ENCODE measurements at places on chromosomes 6 and 20. TPM values are rescaled to one million over a fixed set of nuclear protein-coding genes. Genes with fewer than 3 reads are reported as not detected.
A peak's percentile ranks its signal among the peaks of the same experiment; 100 is the strongest.

The ARFGEF3 gene
- 23.8 TPM for total RNA-seq

The CDH26 gene
- total RNA-seq, result 0.27 TPM

The OPRM1 gene
- total RNA-seq, result not detected

The RAD21L1 gene
- not detected for total RNA-seq

The BTN3A1 gene
- 24.1 TPM for total RNA-seq

The CCN2 gene
- total RNA-seq, result 115 TPM

The KHDC1L gene
- total RNA-seq, result not detected

The LHFPL5 gene
- total RNA-seq, result not detected

The BMP7 gene
- total RNA-seq, result 1.3 TPM

The LY86 gene
- total RNA-seq, result 0.91 TPM

DNA sequence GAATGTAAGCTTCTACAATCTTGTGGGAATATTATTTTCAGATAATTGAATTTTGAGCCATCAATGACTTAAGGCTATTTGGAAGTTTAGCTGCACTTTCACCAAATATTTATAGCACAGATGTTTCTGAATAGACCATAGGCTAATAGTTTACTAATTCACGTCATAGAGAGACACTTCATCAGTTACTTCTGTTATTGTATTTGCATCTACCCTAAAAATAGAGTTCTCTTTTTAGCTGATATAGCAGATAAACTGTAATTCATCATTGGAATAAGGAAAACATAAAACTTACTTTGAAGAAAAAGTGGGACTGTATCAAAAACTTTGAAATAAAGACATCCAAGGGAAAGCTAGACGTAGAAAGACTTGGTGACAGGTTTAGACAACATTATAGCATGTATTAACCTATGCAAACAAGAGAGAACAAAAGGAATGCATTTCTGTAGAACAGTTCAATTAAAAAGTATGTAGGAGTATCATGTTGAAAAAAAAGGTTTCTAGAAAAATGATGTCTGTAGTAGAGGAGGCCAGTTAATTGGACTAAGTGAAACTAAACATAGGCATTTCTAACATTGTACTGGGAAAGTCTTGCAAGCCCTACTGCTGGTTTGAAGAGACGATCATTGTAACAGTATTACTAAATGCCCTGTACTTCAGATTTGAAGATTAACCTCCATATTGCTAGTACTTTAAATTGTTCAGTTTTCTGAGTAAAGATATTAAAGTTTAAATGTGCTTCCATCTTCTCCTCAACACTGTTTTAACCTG, 123.3 kb downstream of the ZFAND3 start:
- no peak overlapping the region for H3K4me3 ChIP-seq
- no peaks in the 10 kb centered on the region for H3K27me3 ChIP-seq
- H3K36me3 ChIP-seq, result no peaks in the 10 kb centered on the region
- no peaks in the 10 kb centered on the region for H3K4me1 ChIP-seq
- no peak for DNase-seq

GRCh38 chr6:52130440-52130839, 43.0 kb upstream of the PKHD1 start:
- H3K36me3 ChIP-seq, result no peaks in the 10 kb centered on the region
- no peak for DNase-seq
- no peak overlapping the region for H3K27ac ChIP-seq

- H3K36me3 ChIP-seq, result no peaks in the 10 kb centered on the region
- H3K27me3 ChIP-seq, result no peaks in the 10 kb centered on the region
- peak within 1 kb of the TSS; percentile 54 for H3K4me3 ChIP-seq
- peak; percentile 74 for DNase-seq
- H3K27ac ChIP-seq, result peak within 1 kb of the TSS; percentile 80
Observed at GRCh38 chr6:41780551-41781365, at the start of gene PRICKLE4. Gene PRICKLE4, plus strand, starts transcription at chr6:41780782. Its CDS starts 2,692 bp downstream, at chr6:41783474.

- no peaks in the 10 kb centered on the region for H3K4me1 ChIP-seq
- no peak overlapping the region for H3K27ac ChIP-seq
- no peak for DNase-seq
- H3K27me3 ChIP-seq, result no peaks in the 10 kb centered on the region
- no peaks in the 10 kb centered on the region for H3K36me3 ChIP-seq
- no peak overlapping the region for H3K4me3 ChIP-seq
Observed at GRCh38 chr6:158487495-158487894, 72.4 kb upstream of the TMEM181 start.

GRCh38 chr6:67045076-67045475, 1338.0 kb upstream of the EYS start:
- no peak overlapping the region for H3K4me3 ChIP-seq
- H3K4me1 ChIP-seq, result no peaks in the 10 kb centered on the region
- no peak for DNase-seq
- no peak overlapping the region for H3K27ac ChIP-seq

- H3K4me3 ChIP-seq, result no peak overlapping the region
- no peaks in the 10 kb centered on the region for H3K36me3 ChIP-seq
- peaks cover 7% of the 10 kb centered on the region for H3K4me1 ChIP-seq
- DNase-seq, result peak; percentile 5
- H3K27ac ChIP-seq, result no peak overlapping the region
Observed at GRCh38 chr20:50743087-50743486, 11.7 kb downstream of the PARD6B start.

DNA sequence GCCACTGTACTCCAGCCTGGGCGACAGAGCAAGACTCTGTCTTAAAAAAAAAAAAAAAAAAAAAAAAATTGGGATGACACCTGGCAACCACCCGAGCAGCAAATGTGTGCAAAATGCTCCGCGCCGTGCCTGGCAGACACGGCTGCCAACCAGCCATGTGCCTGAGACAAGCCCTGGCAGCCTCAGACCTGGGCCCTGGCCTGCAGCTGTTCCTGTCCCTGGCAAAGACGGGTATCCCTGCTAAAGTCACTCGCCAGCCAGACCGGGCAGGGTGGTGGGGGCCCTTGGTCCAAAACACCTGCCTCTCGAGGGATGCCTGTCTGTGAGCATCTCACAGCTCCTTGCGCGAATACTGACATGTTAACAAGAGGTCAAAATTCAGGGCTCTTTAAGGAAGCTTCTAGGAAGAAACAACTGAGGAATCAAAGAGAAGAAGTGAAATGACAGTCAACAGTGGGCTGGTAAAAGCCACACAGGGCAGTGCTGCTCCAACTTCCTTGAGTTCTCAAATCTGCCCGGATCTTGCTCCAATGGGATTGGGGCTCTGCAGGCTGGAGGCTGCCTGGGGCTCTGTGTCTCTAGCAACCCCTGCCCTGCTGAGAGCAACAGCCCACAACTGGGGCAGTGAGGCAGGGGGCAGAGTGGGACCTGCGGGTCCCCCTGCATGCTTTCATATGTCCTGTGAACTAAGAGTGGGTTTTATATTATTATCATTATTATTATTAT, 53.4 kb downstream of the SYTL3 start:
- no peaks in the 10 kb centered on the region for H3K36me3 ChIP-seq
- no peak for DNase-seq
- peaks cover 8% of the 10 kb centered on the region for H3K4me1 ChIP-seq
- no peak overlapping the region for H3K4me3 ChIP-seq
- H3K27ac ChIP-seq, result peak overlapping the region; percentile 47

- DNase-seq, result no peak
- no peaks in the 10 kb centered on the region for H3K36me3 ChIP-seq
- no peaks in the 10 kb centered on the region for H3K27me3 ChIP-seq
- H3K4me1 ChIP-seq, result no peaks in the 10 kb centered on the region
- H3K27ac ChIP-seq, result no peak overlapping the region
- no peak overlapping the region for H3K4me3 ChIP-seq
Observed at GRCh38 chr6:148226284-148226683, 116.4 kb upstream of the SASH1 start.

GRCh38 chr6:38638941-38639497, 710 bp downstream of the BTBD9 start:
- H3K27ac ChIP-seq, result peak overlapping the region; percentile 83
- H3K4me1 ChIP-seq, result peaks cover 8% of the 10 kb centered on the region
- peak; percentile 69 for DNase-seq
- H3K27me3 ChIP-seq, result no peaks in the 10 kb centered on the region
- H3K36me3 ChIP-seq, result no peaks in the 10 kb centered on the region

DNA sequence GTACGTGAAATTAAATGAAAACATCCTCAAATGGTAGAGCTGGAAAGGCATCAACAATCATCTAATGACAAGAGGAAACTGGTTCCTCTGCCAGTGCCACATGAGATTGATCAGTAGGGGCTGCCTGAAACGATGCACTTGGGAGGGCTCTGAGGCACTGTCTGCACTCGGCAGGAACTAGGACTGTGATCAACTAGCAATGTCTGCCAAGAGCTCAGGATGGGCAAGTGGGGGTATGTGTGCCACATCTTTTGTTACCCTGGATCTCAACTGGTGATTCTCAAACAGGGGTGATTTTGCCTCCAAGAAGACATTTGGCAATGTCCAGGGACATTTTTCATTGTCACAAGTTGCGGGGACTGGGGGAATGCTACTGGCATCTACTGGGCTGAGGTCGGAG, 1.9 kb downstream of the BPIFB6 start:
- H3K27me3 ChIP-seq, result no peaks in the 10 kb centered on the region
- H3K27ac ChIP-seq, result no peak overlapping the region
- H3K4me3 ChIP-seq, result no peak overlapping the region

DNA sequence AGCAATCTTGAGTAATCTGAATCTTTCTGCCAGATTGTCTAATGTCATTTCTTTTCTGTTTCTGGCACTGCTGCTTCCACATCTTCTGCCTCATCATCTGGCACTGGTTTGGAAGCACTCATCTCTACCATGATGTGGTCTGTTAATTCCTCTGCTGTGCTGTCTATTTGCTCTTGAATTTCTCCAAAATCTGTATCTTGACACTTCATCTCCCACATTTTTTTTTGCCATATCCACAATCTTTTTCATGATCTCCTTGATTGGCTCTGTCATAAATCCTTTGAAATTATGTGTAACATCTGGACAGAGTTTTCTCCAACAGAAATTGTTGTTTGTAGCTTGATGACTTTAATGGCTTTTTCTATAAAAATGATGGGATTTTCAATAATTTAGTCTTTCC, 417.8 kb upstream of the MANEA start:
- H3K27me3 ChIP-seq, result no peaks in the 10 kb centered on the region
- H3K4me1 ChIP-seq, result no peaks in the 10 kb centered on the region
- no peak for DNase-seq
- H3K36me3 ChIP-seq, result no peaks in the 10 kb centered on the region
- no peak overlapping the region for H3K4me3 ChIP-seq

- no peaks in the 10 kb centered on the region for H3K36me3 ChIP-seq
- H3K4me1 ChIP-seq, result no peaks in the 10 kb centered on the region
- H3K4me3 ChIP-seq, result no peak overlapping the region
Observed at GRCh38 chr20:4720977-4721349, 746 bp upstream of the PRND start.

DNA sequence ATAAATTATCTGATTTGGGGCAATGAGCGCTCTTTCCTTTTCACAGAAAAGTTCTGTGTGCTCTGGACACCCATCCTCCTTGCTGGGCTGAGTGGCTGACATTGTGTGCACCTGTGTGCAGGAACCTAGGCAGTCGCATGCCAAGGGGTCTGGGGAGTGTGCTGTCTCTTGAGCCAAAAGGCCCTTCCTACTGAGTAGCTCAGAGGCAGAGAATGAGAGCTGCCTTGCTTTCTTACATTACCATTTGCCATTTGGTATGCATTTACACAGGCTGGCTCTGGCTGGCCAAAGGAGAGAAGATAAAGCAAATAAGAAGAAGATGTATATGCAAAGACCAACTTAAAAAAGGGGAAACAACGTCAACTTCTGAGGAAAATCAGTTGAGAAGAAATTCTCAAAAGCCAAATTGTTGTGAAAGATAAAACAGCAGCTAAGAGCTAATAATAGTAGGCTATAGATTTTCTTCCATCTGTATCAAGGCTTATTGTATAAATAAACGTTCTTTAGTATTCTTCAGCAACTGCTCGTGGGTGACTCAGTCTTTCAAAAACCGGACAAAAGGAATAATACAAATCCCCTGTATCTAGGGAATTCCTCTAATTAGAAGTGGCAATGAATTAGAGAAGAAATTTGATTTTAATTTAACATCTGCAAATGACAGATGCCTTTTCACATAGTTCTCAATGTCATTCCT, 121.9 kb downstream of the INSM1 start:
- no peaks in the 10 kb centered on the region for H3K36me3 ChIP-seq
- no peak overlapping the region for H3K27ac ChIP-seq
- no peak for DNase-seq
- H3K27me3 ChIP-seq, result no peaks in the 10 kb centered on the region

GRCh38 chr6:135195522-135195921, 14.4 kb downstream of the MYB start:
- no peak overlapping the region for H3K27ac ChIP-seq
- no peaks in the 10 kb centered on the region for H3K4me1 ChIP-seq
- no peaks in the 10 kb centered on the region for H3K27me3 ChIP-seq
- H3K36me3 ChIP-seq, result peaks cover 4% of the 10 kb centered on the region

DNA sequence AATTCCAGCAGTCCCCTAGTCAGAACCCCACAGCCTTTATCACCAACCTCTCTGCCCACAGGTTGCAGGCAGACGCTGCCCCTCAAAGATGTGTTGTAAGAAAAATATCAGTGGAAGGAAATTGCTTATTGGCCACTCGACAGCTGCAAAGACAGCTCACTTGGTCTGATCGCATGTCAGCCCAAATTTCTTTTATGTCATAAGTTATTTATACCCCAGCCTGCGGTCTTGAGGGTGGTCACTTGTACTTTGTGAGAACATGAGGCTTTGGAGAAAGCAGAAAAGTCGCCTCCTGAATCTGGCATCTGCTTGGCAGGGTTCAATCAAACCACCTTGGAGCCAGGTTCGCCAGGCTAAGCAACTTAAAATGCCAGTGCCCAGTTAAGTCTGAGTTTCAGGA, 236.5 kb upstream of the CDH4 start:
- H3K27ac ChIP-seq, result no peak overlapping the region
- no peak for DNase-seq
- no peak overlapping the region for H3K4me3 ChIP-seq
- H3K36me3 ChIP-seq, result no peaks in the 10 kb centered on the region

GRCh38 chr20:2224368-2224639, 71.5 kb upstream of the TGM3 start:
- DNase-seq, result no peak
- H3K4me3 ChIP-seq, result no peak overlapping the region
- no peak overlapping the region for H3K27ac ChIP-seq

- H3K27me3 ChIP-seq, result no peaks in the 10 kb centered on the region
- H3K36me3 ChIP-seq, result no peaks in the 10 kb centered on the region
- no peaks in the 10 kb centered on the region for H3K4me1 ChIP-seq
- DNase-seq, result no peak
- H3K27ac ChIP-seq, result no peak overlapping the region
Observed at GRCh38 chr20:50395251-50395729, 114.9 kb upstream of the PTPN1 start.

Measured in colonic mucosa (tissue), 4 donors.